GF-D8 (cell line): ENCODE measurements at places on chromosomes 3 and 15.

DNA sequence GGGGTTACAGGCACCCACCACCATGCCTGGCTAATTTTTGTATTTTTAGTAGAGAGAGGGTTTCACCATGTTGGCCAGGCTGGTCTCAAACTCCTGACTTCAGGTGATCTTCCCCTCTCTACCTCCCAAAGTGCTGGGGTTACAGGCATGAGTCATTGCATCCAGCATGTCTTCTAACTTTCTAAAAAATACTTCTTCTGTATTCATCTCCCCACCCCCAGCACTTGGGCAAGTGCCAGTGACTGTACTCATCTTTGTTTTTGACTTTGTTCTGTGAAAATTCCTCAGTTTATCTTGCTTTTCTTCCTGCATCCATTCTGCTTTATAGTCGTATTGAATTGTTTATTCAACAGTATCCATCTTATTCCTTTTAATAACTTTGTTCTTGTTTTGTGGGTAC is 47.6 kb downstream of the ARIH1 start:
- DNase-seq: no peak

- DNase-seq: no peak
These were observed 222.3 kb downstream of the NR1D2 start for GRCh38 chr3:24167429-24167828.

DNA sequence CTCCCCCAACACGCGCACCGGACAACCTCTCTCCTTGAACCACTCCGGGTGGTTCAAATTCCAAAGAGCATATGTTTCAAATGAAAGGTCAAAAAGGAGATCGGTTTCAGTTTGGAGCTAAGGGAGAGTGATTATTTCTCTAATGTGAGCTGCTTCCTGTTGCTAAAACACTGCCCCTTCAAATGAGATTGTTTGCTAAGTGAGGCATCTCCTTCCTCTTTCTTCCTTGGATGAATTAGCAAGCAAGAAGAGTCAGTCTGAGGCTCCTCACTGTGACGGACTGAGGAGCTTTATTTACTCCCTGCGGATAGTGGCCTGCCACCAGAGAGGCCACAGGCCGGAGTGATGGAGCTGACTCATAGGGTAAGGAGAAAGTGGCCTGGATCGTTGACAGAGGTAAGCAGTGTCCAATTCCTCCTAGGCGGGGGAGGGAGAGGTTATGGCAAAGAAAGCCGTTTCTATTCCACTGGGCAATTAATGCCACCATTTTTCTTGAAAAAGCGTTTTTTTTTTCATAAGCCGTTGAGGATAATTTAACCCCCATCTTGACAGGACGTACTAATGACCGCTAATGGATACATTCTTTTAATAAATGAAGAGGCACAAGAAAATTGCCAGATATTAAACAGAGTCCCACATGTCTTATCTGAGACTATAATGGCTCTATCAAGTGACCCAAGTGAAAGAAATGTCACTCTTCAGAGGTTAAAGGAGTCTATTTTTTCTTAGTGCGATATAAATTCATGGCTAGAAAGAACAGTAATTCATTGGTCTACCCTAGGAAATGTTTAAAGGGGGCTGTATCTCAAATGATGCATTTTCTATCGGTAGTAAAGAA is 167.0 kb upstream of the ANKRD28 start:
- DNase-seq: no peak

- peak; percentile 92 for DNase-seq
These were observed 19.9 kb upstream of the TATDN2 start for GRCh38 chr3:10228248-10228950.

GRCh38 chr3:89312141-89312540 is 204.7 kb downstream of the EPHA3 start:
- DNase-seq: no peak

DNA sequence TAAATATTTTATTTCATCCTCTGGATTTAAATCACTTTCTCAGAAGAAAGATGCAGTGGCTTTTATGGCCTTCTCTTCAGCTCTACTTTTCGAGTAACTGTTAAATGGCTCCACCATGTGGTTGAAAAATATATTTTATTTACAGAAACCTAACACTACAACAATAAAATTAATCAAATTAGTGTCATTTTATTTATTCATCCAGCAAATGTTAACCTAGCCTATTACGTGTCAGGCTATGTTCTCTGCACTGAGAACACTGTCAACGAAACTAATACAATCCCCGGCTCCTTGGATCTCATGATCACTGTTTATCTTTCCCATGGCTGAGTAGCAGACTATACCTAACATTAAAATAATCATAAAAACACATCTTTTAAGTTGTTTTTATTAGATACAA is 148.0 kb upstream of the OSTN start:
- peak; percentile 3 for DNase-seq

- DNase-seq: no peak
These were observed 754.6 kb downstream of the AGBL1 start for GRCh38 chr15:86834115-86834863.

DNA sequence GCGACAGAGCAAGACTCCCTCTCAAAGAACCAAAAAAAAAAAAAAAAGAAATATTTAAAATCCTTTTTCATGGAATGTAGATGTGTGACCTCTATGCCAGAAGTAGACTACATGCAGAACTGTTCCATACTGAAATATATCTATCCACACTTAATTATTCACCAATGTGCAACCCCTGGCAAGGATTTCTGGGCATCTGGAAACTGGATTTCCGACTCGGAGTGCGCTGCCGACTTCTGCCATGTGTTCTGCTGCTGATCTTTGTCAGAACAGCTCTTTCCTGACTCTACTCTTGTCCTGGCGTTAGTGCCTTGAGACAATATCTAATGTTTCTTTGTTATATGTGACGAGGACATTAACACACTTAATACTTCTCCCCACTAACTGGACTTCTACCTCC is 11.7 kb downstream of the LIPH start:
- DNase-seq: no peak

DNA sequence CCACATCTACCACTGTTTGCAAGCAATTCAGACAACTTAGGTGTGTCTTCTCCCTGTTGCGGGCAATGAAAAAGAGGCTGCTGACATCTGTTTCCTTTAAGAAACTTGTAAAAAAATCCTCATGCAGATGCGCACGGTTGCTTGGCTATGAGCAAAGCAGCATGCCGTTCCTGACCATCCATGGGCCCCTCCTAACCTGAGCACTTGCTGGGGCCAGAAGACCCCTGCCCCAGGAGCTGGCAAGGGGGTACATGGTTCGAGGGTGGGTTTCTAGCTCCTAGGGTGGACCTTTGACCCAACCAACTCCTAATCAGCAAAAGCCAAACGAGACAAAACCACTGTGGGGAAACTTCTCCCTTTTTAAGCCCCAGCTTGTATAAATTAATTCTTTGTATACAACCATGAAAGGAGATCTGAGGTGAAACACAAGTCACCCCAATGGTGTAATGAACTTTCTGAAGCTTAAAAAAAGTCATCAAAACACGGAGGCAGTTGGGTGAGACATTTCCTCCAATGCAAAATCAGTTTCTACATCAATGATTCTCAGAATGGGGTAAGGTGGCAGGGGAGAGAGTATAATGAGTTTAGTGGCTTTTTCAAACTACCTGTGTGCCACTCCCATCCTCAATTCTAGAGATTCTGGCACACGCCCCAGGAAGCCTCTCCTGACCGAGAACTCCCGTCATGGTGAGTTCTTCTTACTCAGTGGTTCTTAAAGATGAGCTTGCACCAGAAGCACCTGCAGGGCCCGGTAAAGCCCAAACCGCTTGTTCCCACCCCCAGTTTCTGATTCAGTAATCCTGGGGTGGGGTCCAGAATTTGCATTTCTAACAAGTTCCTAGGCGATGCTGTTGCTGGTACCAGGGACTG is 44.1 kb downstream of the CPN2 start:
- DNase-seq: peak; percentile 73

GRCh38 chr3:155342344-155342743 is 48.9 kb upstream of the STRIT1 start:
- DNase-seq: no peak

GRCh38 chr15:41558400-41559238 is at the start of gene TYRO3:
TYRO3 (plus strand) TSS chr15:41559212; CDS start chr15:41559258, 46 bp downstream.
- DNase-seq: no peak

DNA sequence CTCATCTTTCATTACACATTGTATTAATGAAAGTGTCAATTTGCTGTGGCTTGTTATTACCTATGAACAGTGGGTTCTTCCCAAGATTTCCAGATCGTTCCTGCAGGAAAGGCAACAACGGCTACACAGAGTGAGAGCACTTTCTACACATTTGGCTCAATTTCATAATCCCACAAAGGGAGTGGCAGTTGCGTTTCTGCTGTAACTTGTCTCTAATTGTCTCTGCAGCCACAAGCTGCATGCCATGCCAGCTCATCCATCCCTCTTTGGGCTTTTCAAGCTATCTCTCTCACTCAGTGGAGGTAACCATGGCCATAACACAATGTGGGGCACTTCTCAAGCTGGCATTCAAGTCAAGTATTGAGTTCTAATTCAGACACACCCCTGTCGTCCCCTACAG is 27.7 kb upstream of the CPNE4 start:
- no peak for DNase-seq

DNA sequence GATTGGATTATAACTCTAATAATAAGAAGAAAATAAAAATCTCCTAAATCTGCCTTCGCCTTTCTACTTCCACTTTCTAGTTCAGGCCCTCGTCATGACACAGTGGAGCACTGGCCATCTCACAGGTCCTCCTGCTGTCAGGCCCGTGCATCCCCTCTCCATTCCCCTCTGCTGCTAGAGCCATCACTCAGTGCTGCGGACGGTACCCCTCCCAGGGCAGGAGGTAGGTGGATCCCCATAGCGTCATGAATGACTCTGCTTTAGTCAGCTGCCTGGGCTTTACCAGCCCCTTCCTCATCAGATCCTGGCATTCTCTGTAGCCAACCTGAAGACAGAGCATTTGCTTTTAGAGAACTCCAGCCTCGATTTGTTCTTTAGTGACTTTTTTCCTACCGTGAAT is 12.0 kb upstream of the PPP1R2 start:
- no peak for DNase-seq

GRCh38 chr15:37090543-37091175 is 9.7 kb downstream of the MEIS2 start:
- no peak for DNase-seq

- no peak for DNase-seq
These were observed 17.4 kb downstream of the CSPG4 start for GRCh38 chr15:75695220-75695619.

DNA sequence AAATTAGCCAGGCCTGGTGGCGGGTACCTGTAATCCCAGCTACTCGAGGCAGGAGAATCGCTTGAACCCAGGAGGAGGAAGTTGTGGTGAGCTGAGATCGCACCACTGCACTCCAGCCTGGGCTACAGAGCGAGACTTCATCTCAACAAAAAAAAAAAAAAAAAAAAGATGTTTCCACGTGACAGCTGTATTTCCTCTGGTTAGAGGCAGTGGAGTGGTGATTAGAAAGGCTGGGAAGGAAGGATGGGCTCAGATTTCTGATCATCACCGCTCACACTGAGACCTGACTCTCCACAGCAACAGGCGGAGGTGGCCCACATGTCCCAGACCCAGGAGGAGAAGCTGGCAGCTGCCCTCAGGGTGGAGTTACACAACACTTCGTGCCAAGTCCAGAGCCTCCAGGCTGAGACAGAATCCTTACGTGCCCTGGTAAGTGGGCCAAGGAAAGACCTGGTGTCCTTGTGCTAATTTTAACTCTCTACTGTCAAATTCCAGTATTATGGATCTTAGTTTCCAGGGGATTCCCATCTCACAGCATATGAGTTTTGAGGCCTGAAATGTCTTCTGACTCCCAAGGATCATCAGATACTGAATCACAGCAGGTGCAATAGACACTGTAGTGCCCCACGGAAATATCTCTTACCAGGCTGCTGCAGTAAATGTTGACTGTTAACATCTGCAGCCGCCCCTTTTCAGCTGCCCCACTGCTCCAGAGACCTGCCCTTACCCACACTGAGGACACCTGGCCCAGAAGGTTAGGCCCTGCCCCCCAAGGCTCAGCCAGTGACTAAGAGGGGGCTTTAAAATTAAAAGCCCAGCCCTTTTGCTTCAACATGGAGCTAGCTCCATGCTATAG is 66.9 kb downstream of the BFSP2 start:
- DNase-seq: no peak

DNA sequence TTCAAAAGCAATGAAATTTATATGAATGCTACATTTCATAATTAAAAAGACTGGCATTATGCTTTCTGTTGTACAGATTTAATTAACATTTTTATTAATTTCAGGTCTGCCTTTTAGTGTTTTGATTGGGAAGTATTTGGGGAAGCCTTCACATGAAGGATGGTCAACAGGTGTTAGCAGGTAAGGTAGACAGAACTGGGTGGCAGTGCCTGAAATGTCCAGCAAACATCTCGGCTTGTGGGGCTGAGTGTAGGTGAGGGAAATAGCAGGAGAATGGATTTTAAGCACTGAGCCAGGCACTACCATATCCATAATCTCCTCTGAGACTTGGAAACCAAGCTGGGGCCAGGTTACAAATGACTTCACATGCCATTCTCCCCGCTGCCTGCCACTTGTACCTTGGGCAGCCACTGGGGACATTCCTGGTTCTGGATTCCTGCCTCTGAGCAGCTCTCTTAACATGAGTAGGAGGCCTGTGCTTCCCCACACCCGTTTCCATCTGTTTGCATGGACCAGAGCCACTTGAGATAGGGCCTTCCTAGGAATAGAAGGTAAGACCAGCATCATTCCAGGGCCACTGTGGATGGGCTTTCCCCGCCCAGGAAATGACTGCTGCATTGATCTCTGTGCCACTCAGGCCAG is 125.9 kb upstream of the HES1 start:
- no peak for DNase-seq

DNA sequence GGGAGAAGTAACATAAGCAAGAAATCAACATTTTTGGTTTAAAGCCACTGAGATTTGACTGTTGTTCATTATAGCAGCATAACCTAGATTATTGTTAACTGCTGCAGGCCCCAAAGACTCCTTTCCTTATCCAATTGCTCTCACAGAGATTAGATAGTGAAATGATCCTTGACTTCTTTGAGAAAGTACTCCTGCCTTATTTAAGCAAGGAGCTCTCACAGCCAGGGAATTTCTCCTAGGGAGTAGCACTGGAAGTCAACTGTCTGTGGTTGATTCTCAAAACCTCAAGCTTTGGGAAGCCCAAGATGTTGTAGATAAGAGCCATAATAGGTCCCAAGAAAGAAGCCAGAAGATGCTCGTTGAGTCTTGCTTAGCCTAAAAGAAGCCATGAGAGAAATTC is 151.8 kb upstream of the TSC22D2 start:
- no peak for DNase-seq

DNA sequence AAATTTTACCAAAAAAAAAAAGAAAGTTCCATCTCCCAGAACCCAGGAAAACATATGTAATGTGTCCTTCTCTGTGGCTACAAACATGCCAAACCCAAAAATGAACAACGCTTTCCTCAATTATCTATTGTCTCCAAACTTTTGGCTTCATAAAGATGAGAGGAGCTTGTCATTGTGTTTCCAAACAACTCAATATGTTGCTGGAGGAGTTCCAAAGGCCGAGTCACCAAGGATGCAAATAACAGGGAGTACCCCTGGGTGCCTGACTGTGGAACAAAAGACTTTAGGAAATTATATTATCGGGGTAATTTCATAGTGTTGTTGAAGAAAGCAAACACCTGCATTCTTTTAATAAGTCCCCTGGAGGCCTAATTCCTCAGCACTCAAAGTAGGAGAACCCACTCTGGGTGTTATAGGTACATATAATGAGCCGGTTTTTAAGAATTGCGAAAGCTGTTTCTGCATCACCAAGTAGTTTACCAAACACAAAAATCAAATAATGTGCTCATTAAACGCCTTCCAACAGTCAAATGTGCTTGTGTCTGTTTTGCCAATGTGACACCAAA is 206.3 kb upstream of the PRICKLE2 start:
- no peak for DNase-seq
